ENCODE measurements at places on chromosomes 11 and 22.
A peak's percentile ranks its signal among the peaks of the same experiment; 100 is the strongest.

DNA sequence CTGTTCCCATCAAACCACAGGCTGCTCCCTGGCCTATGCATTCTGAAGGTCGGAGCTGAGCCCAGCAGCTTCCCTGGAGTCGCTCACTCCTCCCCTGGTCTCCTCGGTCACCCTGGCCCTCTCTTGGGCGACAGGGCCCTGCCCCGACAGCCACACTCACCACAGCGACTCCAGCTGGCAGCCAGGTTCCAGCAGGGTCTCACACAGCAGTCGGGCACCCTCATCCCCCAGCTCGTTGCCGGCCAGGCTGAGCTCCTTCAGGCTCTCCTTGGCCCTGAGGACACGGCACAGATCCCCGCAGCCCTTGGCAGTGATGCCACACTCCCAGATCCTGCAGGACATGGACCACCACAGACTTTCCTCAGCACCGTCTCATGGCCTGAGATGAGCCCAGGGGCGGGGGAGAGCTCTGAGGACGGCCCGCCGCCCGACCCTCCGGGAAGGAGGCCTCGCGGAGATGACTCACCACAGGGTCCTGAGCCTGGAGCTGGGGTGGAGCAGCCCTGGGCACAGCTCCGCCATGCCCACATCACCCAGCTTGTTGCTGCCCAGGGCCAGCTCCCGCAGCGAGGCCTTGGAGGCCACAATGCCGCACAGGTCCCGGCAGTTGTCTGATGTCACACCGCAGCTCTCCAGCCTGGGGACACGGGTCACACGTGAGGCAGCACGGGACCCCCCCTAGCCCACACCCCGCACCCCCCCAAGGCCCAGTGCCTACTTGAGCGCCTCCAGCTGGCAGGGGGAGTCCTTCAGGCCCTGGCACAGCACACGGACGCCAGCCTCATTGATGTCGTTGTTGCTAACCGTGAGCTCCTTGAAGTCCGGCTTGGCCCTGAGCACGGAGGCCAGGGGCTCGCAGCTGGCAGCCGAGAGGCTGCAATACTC, 8.5 kb downstream of the RNH1 start:
- peak; percentile 7 for DNase-seq

GRCh38 chr22:32958001-32958400, 100.2 kb downstream of the SYN3 start:
- DNase-seq = no peak

DNA sequence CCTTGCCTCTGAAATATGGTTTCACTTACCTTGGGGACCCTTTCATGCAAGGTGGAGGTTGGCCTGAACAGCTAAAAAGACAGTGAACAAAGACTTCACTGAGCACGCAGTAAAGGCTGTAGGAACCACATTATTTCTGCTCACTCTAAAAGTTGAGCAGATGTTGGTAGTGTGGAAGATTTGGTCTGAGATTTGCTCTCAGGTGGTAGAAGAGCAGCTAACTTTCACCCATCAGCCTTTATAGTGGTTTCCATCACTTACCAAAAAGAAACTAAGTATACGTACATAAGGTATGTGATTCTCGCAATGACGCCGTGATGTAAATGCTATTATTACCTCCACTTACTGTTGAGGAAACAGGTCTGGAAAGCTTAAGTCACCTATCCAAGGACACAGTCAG, 47.3 kb downstream of the PRR5L start:
- no peak for DNase-seq

GRCh38 chr11:35347173-35347878, 72.0 kb downstream of the SLC1A2 start:
- DNase-seq = no peak

DNA sequence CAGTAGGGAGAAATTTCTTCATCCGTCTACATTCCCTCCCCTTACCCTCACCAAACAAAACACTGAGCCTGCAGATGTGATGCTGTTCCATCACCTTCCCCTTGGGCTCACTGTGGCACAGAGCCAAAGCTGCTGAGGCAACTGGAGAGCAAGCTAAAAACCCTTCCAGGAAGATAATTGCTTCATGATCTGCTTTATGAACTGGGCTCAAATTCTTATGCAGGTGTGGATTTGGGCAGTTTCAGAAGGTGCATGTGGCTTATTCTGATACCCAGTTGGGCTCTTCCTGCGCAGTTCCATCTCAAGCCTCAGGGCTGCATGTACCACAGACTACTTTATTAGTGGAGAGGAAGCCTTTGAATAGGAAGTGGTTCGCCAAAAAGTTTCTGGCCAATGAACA, 58.3 kb downstream of the AAMDC start:
- no peak for DNase-seq

DNA sequence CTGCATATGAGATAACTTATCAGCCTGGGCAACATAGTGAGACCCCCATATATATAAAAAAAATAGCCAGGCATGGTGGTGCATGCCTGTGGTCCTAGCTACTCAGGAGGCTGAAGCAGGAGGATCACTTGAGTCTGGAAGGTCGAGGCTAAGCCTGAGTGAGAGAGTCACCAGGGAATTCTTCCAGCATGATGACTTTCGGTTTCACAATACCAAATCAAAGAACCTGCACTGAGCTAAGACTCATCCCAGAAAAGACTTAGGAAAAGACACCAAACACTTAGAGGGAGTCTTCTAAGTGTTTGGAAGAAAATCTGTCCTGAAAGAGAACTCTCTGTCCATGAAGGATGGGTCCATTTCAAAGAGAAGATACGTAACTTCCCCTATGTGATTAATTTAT, 12.7 kb downstream of the STK33 start:
- DNase-seq = no peak
